ENCODE measurements at places on chromosomes 1 and 21.

DNA sequence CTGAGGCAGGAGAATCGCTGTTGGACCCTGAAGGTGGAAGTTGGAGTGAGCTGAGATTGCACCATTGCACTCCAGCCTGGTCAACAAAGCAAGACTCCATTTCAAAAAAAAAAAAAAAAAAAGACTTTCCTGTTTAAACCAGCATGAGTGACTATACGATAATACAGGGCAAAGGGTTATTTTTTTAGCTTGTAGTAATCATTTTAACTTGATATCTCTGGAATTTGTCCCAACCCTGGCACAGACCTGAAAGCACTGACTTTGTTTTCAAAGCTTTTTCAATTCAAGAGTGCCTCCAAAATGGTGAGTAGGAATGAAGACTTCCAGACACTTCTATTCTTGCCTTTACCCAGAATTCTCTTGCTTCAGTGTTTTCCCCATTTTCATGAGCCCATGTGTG lies 4.4 kb upstream of the TMCO2 start:
- no peak for DNase-seq

DNA sequence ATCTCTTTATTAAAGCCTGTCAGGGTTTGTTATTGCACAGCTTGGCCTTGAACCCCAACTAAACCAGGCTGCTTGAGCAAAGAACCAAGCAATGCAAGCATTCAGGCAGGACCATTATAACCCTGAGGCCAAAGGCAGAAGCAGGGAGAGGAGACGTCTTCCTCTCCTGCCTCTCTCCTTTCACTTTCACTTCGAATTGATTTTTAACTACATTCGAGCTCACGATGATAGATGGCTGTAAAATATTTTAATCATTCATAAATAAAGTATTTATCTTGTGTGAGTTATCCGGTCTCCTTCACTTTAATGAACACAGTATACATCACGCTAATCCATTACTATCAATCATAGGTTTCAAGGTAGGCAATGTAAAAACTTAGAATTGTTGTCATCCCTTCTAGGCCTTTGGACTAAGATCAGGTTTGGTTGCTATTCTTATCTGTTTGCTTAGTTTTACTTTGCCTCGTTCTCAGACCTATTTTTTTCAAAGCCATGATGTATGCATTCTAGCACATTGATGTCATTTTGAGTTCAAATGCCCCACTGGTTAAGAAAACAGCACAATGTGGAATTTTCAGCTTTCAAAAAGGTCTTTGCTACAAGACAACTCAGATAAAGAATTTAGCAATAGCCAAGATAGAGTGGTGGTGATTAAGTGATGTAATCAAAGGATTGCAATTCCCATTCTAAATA lies 480.2 kb upstream of the RUNX1 start:
- peak; percentile 77 for DNase-seq

- DNase-seq: no peak
Measured at GRCh38 chr1:87436534-87436933, 107.9 kb downstream of the LMO4 start.

DNA sequence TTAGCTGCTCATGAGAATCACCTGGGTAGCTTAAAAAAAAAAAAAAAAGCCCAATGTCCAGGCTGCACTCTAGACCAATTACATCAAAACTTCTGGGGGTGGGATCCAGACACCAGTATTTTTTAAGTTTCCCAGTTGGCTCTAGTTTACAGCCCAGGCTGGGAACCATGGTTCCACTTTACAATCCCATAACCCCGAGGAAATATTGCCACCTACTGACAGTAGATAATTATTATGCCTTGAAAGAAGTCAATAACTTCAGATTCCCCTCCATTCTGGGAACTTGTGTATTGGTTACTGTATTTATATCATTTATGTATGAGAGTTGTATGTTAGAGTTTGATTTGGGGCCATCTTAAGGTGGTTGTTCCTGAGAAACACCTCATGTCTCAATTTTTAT lies 100.2 kb downstream of the SPATA46 start:
- DNase-seq: peak; percentile 73

DNA sequence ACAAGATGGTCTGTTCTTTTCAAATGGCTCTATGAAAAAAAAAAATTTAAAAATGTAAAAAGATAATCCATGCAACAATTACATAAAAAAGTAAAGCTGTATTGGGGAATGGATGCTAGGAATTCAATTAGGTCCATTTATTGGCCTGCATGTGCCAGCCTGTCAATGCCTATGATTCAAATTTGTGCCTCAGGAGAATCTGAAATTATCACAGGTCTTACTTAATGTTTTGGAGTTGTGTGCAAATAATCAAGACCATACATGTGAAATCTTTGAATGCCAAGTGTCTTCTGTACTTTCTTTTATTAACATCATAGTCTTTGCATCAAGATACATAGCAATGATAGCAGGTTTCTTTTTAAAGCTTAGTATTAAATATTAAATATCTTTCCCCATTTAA lies 13.5 kb upstream of the KLHL12 start:
- no peak for DNase-seq

DNA sequence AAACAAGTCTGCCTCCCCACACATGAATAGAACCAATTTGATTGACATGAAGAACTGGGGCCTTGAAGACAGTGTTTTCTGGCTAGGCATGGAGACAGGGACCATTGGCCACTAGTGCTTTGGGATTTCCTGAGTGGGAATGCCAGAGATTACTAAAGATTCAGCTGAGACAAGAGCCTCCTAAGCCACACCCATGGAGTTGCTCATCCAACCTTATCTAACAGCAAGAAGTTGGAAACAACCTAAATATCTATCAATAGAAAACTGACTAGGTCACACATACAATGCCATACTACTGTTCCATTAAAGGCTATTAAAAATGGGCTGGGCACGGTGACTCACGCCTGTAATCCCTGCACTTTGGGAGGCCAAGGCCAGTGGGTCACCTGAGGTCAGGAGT lies 184.1 kb downstream of the ZBTB18 start:
- no peak for DNase-seq
